A549 treated with dexamethasone at 1 μM for 4 hours (cell line): ENCODE measurements at places on chromosomes 11 and 22. TPM values are rescaled to one million over a fixed set of nuclear protein-coding genes. Genes with fewer than 3 reads are reported as not detected.

The BAD gene
- 74.7 to 87.8 TPM (median 85.4 TPM) in 5 replicates for total RNA-seq

The FERMT3 gene
- total RNA-seq = 0.82 to 2.2 TPM (median 1.4 TPM) in 5 replicates

The SPA17 gene
- 17.8 to 33.0 TPM (median 19.6 TPM) in 5 replicates for total RNA-seq

The HEPHL1 gene
- total RNA-seq = not detected in 5 replicates

The F2 gene
- total RNA-seq = 2.0 to 2.9 TPM (median 2.1 TPM) in 5 replicates

The PLAAT3 gene
- 55.6 to 69.3 TPM (median 59.2 TPM) in 5 replicates for total RNA-seq

The RAG1 gene
- total RNA-seq = 0.01 to 0.53 TPM (median 0.40 TPM) in 5 replicates

The ACTN3 gene
- total RNA-seq = 0.04 to 0.06 TPM (median 0.04 TPM) in 4 of 5 replicates, not detected in the other

The HYOU1 gene
- total RNA-seq = 35.7 to 52.1 TPM (median 49.3 TPM) in 5 replicates
